ENCODE measurements at places on chromosomes 13 and 19. TPM values are rescaled to one million over a fixed set of nuclear protein-coding genes. Genes with fewer than 3 reads are reported as not detected.

DNA sequence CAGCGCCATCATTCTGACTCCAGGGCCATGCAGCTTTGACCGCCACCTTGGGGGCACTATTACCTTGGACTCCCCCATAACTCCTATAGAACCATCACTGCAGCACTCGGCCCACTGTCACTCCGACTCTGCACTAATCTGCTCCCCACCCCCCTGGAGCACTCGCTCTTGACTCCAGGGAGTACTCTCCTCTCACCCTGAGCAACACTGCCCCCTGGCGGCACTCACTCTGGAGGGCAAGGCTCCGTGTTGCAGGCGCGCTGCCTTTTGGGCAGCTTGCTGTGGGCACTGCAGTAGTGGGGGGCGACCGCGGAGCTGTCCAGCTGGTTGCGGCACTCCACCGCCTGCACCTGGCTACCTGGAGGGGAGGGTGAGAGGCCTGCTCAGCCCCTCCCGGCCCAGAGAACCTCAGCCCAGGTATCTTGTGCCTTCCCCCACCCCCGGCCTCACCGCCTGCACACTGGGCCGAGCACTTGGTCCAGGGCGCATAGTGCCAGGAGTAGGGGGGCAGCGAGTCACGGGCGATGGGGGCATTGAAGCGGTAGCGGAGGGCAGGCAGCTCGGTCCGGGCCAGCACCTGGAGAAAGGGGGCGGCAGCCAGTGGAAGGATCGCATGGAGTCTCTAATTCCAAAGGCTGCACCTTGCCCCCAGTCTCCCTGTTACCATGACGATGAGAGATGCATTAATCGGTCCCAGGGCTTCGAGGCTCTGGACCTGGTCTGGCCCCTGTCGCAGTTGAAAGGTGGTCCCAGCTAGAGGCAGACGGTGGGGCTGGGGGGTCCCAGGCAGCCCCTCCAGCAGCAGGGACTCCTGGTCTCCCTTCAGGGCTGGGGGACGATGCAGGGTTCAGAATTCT is 8.9 kb upstream of the MYO1F start:
- no peak for DNase-seq

DNA sequence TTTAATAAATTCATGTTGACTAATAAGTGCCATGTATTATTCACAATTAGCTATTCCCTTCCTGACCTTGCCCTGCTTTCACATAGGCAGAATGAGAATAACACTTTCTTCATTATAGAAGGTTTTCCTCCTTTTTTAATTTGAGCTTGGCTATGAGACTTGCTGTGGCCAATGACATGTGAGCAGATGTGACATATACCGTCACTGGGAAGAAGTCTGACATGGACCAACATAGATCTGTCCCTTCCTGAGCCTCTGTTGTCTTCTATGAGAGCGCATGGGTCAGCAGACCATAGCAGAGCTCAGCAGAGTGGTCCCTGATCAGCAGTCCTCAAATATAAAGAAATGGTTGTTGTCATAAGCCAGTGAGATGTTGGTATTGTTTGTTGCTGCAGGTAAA is 163.9 kb downstream of the DACH1 start:
- no peak for DNase-seq

CGB1 gene
- polyA plus RNA-seq, result not detected

ZNF230 gene
- 2.9 TPM for polyA plus RNA-seq

- no peak for DNase-seq
Measured at GRCh38 chr19:7910321-7911161, 4.1 kb upstream of the TGFBR3L start.

GRCh38 chr13:105906746-105907145 is 628.7 kb downstream of the EFNB2 start:
- DNase-seq, result no peak

- DNase-seq, result no peak
Measured at GRCh38 chr19:9729162-9729561, 39.4 kb downstream of the ZNF846 start.

GPR4 gene
- polyA plus RNA-seq, result 1.5 TPM

PGLYRP2 gene
- not detected for polyA plus RNA-seq

DNA sequence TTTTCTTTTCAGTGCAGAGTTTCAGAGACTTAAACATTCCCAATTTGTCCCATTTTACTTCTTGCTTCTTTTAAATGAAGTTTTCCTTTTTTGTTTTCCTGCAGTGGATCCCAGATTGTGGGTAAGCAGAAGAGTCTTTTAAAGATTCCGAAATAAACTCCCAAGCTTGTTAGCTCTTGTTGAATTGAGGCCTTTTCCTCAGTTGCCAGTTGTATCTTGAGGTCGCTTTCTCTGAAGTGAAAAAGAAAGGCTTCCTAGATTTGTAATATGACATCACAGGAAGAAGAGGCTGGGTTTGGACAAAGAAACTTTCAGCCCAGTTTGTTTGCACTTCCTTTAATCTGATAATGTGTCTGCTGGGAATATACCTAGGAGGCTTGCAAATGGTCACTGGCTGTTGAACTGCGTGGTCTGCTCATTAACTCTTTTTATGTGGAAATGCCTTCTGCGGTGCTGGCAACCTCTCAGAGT is at the start of gene LPAR6:
Gene LPAR6 (minus strand): TSS at position 233 of the 471 bp plus-strand sequence. CDS start 690 bp downstream, outside the sequence.
- peak; percentile 76 for DNase-seq

- no peak for DNase-seq
Measured at GRCh38 chr13:98182589-98182988, 5.5 kb upstream of the RNF113B start.

TLE6 gene
- polyA plus RNA-seq, result 0.70 TPM

GRCh38 chr19:53988981-53989380 is 2.5 kb upstream of the CACNG6 start:
- DNase-seq, result no peak

FGF21 gene
- polyA plus RNA-seq, result not detected

SIGLEC14 gene
- 0.94 TPM for polyA plus RNA-seq

CEACAM16 gene
- 0.37 TPM for polyA plus RNA-seq

GRCh38 chr19:805600-806550 is 8.6 kb downstream of the PTBP1 start:
- no peak for DNase-seq

- no peak for DNase-seq
Measured at GRCh38 chr19:18506101-18506930, 15.6 kb downstream of the ELL start.

COX6B2 gene
- 0.15 TPM for polyA plus RNA-seq

CNFN gene
- polyA plus RNA-seq, result not detected

DNA sequence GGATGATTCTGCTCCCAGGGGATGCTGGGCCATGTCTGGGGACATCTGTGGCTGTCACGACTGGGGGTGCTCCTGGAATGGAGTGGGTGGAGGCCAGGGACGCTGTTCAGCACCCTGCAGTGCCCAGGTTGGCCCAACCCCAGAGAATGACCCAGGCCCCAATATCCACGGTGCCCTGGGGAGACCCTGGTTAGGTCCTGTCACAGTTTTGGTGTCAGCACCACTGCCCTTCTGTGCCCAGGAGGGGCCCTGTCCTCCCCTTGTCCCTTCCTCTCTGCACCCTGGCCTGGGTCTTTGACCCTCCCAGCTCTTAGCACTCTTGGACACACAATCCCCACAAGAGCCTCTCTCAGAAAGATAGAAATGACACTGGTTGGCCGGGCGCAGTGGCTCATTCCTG is 85.3 kb downstream of the GADD45B start:
- DNase-seq, result no peak

- DNase-seq, result no peak
Measured at GRCh38 chr13:95698047-95698749, 21.3 kb downstream of the DNAJC3 start.

DNA sequence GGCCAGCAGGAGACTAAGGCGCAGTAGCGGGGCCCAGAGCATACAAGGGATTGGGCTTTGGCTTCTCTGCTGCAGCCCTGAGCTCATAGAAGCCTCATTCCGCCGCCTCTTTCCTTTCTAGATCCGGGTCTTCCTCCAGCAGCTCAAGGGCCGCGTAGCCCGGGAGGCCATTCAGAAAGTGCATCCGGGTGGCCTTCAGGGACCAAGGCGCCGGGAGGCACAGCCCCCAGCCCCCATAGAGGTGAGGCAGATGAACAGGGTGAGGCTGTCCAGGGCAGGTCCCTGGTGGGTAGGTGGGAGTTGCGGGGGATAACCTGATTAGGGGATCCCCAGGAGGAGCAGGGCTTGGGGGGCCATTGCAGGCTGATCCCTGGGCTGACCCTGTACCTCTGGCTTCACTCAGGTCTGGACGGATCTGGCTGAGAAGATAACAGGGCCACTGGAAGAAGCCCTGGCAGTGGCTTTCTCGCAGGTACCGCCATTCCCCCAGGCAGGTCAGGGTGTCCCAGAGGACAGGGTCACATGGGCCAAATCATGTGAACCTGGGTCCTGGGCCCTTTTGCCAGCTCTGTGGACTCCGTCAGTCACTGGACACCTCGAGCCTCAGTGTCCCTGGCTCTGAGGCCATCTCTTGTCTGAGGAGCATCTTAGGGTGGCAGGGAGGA is 1.3 kb downstream of the SNAPC2 start:
- no peak for DNase-seq

PLK5 gene
- 0.20 TPM for polyA plus RNA-seq

S1PR5 gene
- 1.1 TPM for polyA plus RNA-seq

- DNase-seq, result no peak
Measured at GRCh38 chr19:38057959-38058690, 151.1 kb downstream of the SIPA1L3 start.

GRCh38 chr19:7480970-7481255 is 7.9 kb downstream of the PEX11G start:
- DNase-seq, result no peak

DLEU7 gene
- 0.16 TPM for polyA plus RNA-seq

IGFL2 gene
- polyA plus RNA-seq, result not detected

GRCh38 chr19:41957838-41958366 is 1.2 kb downstream of the RABAC1 start:
- no peak for DNase-seq

- no peak for DNase-seq
Measured at GRCh38 chr13:70835371-70835770, 727.1 kb upstream of the KLHL1 start.

LHB gene
- polyA plus RNA-seq, result not detected

- DNase-seq, result no peak
Measured at GRCh38 chr19:925087-925525, 729 bp upstream of the ARID3A start.

- no peak for DNase-seq
Measured at GRCh38 chr19:51333836-51334460, 8.0 kb downstream of the VSIG10L start.

GRCh38 chr19:7250951-7251350 is 43.3 kb downstream of the INSR start:
- DNase-seq, result no peak

DNA sequence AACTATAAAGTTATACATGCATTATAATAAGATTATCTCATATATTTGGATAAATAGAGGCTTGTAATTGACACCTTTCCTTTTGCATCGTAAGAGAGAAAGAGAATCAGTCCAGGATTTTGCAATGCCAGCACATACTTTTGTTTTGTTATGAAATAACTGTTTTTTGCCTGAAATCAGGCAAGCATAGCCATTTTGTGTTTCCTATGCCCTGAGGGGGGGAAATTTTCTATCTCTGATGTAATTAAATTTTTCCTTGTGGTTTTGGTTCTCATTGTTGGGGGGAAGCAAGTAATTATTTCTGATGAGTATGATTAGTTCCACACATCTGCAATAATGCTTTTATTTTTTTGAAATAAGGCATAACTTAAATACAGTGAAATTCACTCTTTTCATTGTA is 229.4 kb downstream of the NDFIP2 start:
- DNase-seq, result no peak

DNA sequence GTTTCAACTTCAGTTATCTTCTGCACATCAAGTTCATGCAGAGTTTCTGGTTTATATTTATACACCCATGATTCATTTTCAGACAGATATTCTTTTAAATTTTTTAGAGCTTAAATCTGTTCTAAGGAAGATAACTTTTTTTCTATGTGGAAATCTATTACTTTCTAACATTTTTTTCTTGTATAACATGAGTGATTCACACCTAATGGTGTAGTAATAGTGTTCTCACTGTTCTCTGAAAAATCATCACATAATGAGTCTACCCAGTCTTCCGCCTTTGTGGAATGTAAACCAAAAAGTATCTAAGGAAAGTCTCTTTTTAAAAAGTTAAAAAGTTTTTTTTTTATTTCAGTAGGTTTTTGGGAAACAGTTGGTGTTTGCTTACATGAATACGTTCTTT is 70.8 kb downstream of the FNDC3A start:
- no peak for DNase-seq

Measured in forelimb muscle (tissue), 1 donor.